ENCODE measurements at places on chromosomes 16 and 17. TPM values are rescaled to one million over a fixed set of nuclear protein-coding genes. Genes with fewer than 3 reads are reported as not detected.

The PRKCB gene
- total RNA-seq, result 3.7 TPM

The FNDC8 gene
- not detected for total RNA-seq

The IL17C gene
- total RNA-seq, result not detected

The RUNDC1 gene
- total RNA-seq, result 14.4 TPM

The ZNF385C gene
- not detected for total RNA-seq

The SLC5A10 gene
- not detected for total RNA-seq

The LRRC37A gene
- 4.3 TPM for total RNA-seq

The EVI2A gene
- 3.5 TPM for total RNA-seq

All from tibial nerve (tissue), 4 donors.